ENCODE measurements at places on chromosomes 2 and 18. TPM values are rescaled to one million over a fixed set of nuclear protein-coding genes. Genes with fewer than 3 reads are reported as not detected.

The TMEM200C gene
- not detected for total RNA-seq

The PARD3B gene
- total RNA-seq: 0.96 TPM

The IL1A gene
- 6.6 TPM for total RNA-seq

The LINC00305 gene
- not detected for total RNA-seq

The ASXL3 gene
- not detected for total RNA-seq

The SERPINB11 gene
- total RNA-seq: not detected

The GAL3ST2 gene
- 0.53 TPM for total RNA-seq

The CDH7 gene
- total RNA-seq: not detected

The WDR7 gene
- 25.6 TPM for total RNA-seq

The CHAC2 gene
- total RNA-seq: 12.5 TPM

- no peaks in the 10 kb centered on the region for H3K27me3 ChIP-seq
- peak; percentile 74 for DNase-seq
- H3K36me3 ChIP-seq: peaks cover 26% of the 10 kb centered on the region
Observed at GRCh38 chr18:13464432-13465123, 246.0 kb downstream of the LDLRAD4 start.

DNA sequence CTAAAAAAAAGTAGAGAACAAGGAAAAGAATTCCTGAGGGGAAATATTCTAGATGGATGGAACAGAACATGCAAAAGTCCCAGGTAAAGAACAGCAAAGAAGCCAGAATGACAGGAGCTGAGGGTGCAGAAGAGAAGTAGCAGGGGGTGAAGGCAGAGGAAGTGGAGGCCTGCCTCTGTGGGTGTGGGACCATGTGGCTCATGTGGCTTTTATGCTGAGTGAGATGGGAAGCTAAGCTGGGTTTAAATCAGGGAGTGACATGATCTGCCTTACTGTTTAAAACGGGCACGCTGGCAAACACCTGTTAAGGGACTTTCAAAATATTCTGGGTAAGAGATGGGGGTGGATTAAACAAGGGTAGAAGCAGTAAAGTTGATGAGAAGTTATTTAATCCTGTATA, 40.0 kb downstream of the GKN2 start:
- H3K27me3 ChIP-seq: no peaks in the 10 kb centered on the region
- no peaks in the 10 kb centered on the region for H3K36me3 ChIP-seq
- DNase-seq: peak; percentile 59
- no peak overlapping the region for H3K27ac ChIP-seq
- H3K4me1 ChIP-seq: peaks cover 28% of the 10 kb centered on the region

DNA sequence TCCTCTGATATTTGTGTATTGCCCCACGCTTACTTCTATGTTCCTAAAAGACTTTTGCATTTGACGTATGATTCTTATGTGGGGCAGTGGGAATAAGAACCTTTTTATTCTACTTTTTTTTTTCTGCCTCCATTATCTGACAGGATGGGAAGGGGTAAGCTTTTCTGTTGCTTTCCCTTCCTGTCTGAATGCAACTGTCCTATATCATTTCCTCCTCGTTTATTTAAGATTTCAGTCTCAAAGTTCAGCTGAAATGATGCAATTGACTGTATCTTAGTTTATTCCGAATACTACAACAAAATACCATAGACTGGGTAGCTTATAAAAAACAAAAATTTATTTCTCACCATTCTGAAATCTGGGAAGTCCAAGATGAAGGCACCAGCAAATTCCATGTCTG, 24.1 kb upstream of the HNMT start:
- no peak for DNase-seq
- H3K27me3 ChIP-seq: no peaks in the 10 kb centered on the region
- no peaks in the 10 kb centered on the region for H3K4me1 ChIP-seq

DNA sequence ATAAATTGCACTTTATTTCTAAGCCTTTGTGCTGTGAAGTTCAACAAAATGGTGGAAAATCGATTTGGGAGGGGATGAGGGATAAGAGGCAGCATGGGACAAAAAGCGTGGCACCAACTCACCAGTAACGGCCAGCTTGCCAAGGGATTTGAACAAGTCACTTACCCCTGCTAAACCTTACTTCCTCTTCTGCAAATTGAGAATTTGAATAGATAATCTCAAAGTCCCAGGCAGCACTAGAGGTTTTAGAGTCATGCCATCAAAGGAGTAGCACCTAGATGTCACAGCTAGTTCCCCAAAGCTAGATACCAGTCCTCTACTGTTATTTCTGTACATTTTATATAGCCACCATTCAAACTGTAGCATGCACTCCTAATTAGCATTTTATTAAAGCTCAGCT, 83.7 kb upstream of the VRK2 start:
- H3K4me1 ChIP-seq: no peaks in the 10 kb centered on the region
- no peaks in the 10 kb centered on the region for H3K36me3 ChIP-seq
- H3K4me3 ChIP-seq: no peak overlapping the region

DNA sequence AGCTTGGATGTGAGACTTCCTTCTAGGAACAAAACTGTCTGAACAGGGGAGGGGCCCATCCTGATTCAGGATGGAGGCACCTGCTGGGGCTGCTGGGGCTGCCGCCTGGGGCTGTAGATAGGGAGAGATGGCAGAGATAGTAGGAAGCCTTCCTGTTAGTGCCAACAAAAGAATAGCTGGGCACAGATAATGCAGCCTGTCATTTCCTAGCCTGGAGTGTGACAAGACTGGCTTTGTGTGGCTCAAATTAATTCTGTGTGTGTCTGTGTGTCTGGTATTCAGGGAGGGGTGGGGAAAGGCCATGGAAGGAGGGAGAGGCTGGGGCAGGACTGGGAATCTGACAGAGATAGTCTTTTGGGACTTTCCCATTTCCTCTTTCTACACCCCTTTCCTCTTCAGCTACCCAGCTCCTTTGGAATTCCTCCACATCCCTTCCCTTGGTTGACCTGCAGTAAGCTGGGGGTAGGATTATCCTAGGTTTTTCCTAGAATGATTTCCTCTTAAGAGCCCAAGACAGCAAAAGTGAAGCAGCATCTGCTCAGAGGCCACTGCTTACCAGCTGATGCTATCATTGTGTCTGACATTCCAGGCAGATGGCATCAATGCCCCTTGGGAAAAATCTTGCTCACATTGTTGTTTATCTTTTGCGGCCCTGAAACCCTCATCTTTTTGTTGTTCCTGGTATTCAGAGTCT, 144.9 kb upstream of the LHCGR start:
- no peaks in the 10 kb centered on the region for H3K27me3 ChIP-seq
- no peaks in the 10 kb centered on the region for H3K4me1 ChIP-seq
- H3K36me3 ChIP-seq: no peaks in the 10 kb centered on the region
- DNase-seq: no peak
- no peak overlapping the region for H3K27ac ChIP-seq

DNA sequence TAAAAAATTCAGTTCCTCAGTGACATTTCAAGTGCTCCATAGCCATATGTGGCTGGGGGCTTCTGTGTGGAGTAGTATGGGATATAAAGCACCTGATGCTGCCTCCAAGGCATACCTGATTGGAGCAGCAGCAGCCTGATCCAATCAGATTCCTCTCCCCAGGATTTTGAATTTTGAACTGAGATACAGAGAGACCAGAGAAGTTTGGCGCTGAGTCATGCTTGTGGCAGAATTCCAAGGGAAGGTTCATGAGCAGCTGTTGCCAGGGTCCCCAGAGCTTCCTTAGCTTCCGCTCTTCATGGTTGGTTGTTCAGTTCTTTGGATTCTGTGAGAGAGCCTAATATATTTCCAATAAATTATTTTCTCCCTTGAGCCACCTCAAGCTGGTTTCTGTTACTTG, 29.0 kb upstream of the CFAP36 start:
- no peak overlapping the region for H3K4me3 ChIP-seq
- H3K4me1 ChIP-seq: peaks cover 4% of the 10 kb centered on the region
- H3K27ac ChIP-seq: no peak overlapping the region
- no peak for DNase-seq
- H3K36me3 ChIP-seq: no peaks in the 10 kb centered on the region
- peaks cover 15% of the 10 kb centered on the region for H3K27me3 ChIP-seq

DNA sequence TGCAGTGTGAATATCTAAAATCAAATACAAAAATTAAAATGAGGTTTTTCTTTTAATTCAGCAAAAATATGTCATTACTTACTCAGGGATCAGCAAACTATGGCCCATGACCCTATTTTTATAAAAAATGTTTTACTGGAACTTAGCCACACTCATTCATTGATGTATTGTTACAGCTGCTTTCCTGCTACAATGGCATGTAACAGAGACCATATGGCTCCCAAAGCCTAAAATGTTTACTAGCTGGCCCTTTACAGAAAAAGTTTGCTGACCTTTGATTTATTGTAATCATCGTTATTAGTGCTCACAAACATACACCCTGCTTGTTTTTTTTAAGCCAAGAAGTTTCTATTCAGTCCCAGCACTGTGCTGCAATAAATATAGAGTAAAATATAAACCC, 120.3 kb downstream of the PLA2R1 start:
- no peaks in the 10 kb centered on the region for H3K36me3 ChIP-seq
- peaks cover 5% of the 10 kb centered on the region for H3K27me3 ChIP-seq
- peaks cover 15% of the 10 kb centered on the region for H3K4me1 ChIP-seq
- H3K4me3 ChIP-seq: no peak overlapping the region

DNA sequence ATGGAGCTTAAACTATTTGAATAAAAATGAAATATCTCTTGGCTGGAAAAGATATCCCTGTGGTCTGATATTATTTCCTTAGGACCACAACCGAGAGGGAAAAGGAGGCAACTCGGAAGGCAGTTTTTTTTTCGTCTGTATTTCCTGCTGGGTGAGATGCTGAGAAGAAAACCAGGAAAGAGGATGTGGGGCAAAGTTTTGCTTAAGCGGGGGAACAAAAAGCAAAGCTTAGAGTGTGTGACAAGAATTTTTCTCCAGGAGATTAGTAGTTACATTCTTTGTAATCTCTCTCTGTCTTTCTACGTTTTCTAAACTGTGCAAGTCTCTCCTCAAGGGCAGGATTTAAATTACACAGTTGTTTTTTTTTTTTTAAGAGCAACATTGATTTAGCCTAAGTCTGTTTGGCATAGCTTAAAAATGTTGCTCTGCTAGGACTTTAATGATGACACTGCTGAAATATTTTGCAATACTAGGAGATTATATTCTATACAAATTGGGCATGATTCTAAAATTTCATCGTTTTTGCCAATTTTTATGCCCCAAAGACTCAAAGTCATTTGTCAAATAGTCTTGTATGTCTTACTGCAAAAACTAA, 258.5 kb downstream of the KCNS3 start:
- H3K4me1 ChIP-seq: peaks cover 6% of the 10 kb centered on the region
- no peak for DNase-seq
- no peaks in the 10 kb centered on the region for H3K27me3 ChIP-seq
- no peaks in the 10 kb centered on the region for H3K36me3 ChIP-seq
- H3K27ac ChIP-seq: no peak overlapping the region

GRCh38 chr2:52916981-52917380, 850.6 kb upstream of the CHAC2 start:
- no peaks in the 10 kb centered on the region for H3K36me3 ChIP-seq
- H3K27ac ChIP-seq: no peak overlapping the region
- no peaks in the 10 kb centered on the region for H3K27me3 ChIP-seq
- no peaks in the 10 kb centered on the region for H3K4me1 ChIP-seq
- DNase-seq: no peak

DNA sequence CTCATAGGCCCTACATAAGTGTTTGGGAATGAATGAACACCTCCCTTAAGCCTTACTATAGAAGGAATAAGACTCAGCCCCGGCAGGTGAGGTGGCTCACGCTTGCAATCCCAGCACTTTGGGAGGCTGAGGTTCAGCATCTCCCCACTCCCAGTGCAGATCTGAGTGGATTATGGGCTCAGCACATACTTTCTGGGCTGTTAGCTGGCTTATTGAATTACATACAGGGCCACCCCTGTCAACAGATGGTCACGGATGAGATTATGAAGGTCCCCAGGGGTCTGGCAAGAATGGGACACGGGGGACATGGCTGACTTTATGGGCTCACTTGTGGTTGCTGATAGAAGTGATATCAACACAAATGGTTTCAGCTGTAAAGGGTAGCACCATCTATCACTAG, 322.3 kb downstream of the TSN start:
- no peaks in the 10 kb centered on the region for H3K36me3 ChIP-seq
- no peak overlapping the region for H3K4me3 ChIP-seq
- no peaks in the 10 kb centered on the region for H3K4me1 ChIP-seq
- no peak for DNase-seq
- H3K27ac ChIP-seq: no peak overlapping the region

- no peak overlapping the region for H3K27ac ChIP-seq
- H3K36me3 ChIP-seq: no peaks in the 10 kb centered on the region
- H3K27me3 ChIP-seq: peaks cover 5% of the 10 kb centered on the region
- DNase-seq: no peak
- H3K4me1 ChIP-seq: peaks cover 12% of the 10 kb centered on the region
Observed at GRCh38 chr2:120949027-120949956, 213.6 kb downstream of the GLI2 start.

GRCh38 chr2:119005051-119005450, 63.1 kb downstream of the MARCO start:
- no peaks in the 10 kb centered on the region for H3K36me3 ChIP-seq
- DNase-seq: no peak
- no peak overlapping the region for H3K27ac ChIP-seq
- no peaks in the 10 kb centered on the region for H3K4me1 ChIP-seq
- H3K27me3 ChIP-seq: peaks cover 7% of the 10 kb centered on the region
- H3K4me3 ChIP-seq: no peak overlapping the region

GRCh38 chr18:53747210-53747609, 477.3 kb downstream of the MBD2 start:
- no peaks in the 10 kb centered on the region for H3K36me3 ChIP-seq
- H3K4me1 ChIP-seq: no peaks in the 10 kb centered on the region
- H3K27ac ChIP-seq: no peak overlapping the region
- no peak for DNase-seq

DNA sequence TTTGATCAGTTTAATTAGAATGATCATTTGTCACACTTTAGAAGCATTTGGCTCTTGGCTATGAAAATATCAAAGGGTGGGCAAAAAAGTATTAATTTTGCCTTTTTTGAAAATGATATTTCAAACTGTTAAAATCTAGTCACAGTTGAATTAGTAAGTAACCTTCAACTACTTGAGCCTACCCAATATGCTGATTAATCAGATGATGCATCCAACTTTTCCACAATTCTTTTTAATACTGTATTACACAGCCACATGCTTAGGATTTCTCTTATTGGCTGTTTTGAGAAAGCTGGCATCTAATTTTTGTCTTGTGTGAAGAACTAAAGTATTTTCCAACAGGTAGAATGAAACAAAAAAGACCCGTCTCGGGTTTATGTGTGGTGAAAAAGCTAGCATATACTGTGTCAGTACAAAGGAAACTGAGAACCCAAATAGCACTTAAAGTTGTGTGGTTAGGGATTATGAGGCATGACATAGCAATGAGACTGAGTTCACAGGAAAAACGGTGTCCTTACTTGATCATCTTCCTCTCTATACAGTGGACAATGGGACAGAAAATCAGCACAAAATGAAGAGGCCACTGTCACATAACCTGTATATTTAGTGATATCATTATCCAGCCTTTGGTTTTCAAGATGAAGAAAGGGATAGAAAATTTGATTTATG, 11.7 kb downstream of the OSBPL6 start:
- no peak overlapping the region for H3K4me3 ChIP-seq
- no peak overlapping the region for H3K27ac ChIP-seq

GRCh38 chr2:240432820-240433801, 2.4 kb upstream of the GPC1 start:
- peak overlapping the region; percentile 86 for H3K4me3 ChIP-seq
- no peak overlapping the region for H3K27ac ChIP-seq

Measured in activated T-cell treated with anti-CD3 and anti-CD28 coated beads, Interleukin-2, amount 50 U/mL, for 72 hours (primary cell).